IMR-90 (cell line): ENCODE measurements at places on chromosomes 13 and 19. TPM values are rescaled to one million over a fixed set of nuclear protein-coding genes. Genes with fewer than 3 reads are reported as not detected.

- no peak for DNase-seq
These were observed 1.4 kb downstream of the FBXO27 start for GRCh38 chr19:39030854-39031367.

Gene PPP1R15A
- total RNA-seq: 26.7 and 39.4 TPM in 2 replicates

Gene CEACAM16
- not detected in 2 replicates for total RNA-seq

- no peak for DNase-seq
These were observed 1303.4 kb downstream of the PCDH9 start for GRCh38 chr13:65926750-65927171.

GRCh38 chr19:15437355-15438123 is 12.2 kb downstream of the WIZ start:
- DNase-seq: peak; percentile 74

DNA sequence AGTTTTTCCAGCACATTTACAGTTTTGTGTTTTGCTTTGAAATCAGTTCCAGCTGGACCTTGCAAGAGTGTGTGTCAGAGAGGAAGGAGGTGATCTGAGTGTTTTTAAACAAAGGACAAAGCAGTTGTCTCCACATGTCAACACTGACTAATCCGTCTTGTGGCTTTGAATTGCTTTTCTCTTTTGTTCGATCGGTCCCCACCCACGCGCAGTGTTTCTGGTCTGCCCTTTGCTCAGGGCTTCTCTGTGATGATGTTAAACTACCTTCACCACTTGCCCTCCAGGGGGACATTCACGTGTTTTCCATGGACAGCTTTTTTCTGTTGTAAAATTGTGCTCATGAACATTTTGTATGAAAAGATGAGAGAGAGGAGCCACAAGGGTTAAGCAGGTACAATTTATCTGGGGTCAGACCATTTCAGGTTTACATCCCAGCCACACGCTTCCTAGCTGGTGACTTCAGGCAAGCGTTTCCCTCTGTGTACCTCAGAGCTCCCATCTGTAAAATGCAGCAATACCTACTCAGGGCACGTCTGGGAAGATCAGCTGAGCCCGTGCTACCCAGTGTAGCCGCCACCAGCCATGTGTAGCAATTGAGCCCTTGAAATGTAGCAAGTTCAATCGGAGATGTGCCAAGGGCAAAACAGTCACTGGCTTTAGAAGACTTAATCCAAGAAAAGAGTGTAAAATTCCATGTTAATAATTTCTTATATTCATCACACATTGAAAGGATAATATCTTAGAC is 13.5 kb upstream of the PLA2G4C start:
- DNase-seq: peak; percentile 73

- DNase-seq: peak; percentile 55
These were observed 572.5 kb downstream of the LIG4 start for GRCh38 chr13:107642831-107643230.

Gene FFAR3
- not detected in 2 replicates for total RNA-seq
